DMS 273 treated with DMSO at 0.1 percent for 48 hours (cell line): ENCODE measurements at places on chromosomes 12 and 14.

DNA sequence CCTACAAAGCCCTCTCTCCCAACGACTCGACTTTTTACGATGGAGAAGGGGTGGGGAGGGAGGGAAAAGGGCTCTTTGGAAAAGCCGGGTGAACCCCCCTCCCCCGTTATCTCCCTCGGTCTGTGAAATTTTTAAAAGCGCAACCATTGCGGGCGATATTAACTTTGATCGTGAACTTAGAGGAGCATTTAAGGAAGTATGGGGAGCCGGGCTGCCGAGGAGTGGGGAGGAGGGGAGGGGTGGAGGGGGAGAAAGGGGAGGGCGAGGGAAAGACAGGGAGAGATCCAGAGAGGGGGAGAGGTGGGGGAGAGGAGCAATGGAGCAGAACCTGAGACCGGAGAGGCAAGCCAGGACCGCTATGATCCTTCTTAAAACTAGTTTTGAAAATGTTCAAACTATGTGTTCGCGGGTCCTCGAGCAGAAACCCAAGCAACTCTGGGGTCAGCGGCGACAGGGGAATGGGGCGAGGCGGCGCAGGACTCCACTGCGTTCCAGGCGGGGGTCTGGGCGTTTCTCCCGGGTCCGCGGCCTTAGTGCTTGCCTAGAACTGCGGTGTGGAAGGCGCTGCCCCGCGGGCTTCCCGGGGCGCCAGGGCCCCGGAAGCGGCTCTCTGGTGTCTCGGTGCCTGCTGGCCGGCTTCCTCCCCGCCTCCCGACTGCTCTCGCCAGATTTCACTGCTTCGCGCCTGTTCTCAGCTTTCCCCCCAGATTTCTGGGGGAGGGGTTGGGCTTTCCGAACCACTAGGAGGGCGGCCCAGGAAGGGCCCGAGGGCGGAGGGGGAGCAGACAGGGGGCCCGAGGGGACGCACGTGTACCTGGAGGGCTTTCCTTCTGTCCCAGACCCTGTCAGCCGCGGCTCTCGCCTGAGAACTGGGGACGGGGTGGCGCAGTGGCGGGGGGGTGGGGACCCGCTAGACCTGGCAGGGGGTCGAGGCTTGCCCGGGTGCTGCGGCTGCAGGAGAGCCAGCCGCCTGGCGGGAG is at the start of gene HOTAIR:
HOTAIR (minus strand) TSS at position 871 of the 980 bp plus-strand sequence.
- DNase-seq, result no peak

DNA sequence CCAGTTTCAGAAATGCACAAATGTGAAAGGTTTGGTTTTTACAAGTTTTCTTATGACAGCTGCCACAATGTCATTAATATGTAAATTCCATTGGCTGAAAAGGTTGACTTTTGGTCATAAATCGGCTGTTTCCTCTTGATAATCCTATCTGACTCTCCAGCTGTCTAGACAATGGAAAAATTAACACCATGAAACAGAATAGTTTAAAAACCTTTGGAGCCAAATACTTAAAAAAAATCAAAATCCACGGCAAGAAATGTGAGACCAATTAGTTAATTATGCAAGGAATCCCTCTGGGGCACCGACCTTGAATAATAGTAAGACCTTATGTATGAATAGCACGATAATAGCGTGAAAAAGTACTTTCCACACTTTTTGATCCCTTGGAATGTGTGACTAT is 138.0 kb downstream of the ZNF664 start:
- DNase-seq, result no peak

- DNase-seq, result no peak
Observed at GRCh38 chr12:107735763-107736162, 25.2 kb downstream of the PRDM4 start.

DNA sequence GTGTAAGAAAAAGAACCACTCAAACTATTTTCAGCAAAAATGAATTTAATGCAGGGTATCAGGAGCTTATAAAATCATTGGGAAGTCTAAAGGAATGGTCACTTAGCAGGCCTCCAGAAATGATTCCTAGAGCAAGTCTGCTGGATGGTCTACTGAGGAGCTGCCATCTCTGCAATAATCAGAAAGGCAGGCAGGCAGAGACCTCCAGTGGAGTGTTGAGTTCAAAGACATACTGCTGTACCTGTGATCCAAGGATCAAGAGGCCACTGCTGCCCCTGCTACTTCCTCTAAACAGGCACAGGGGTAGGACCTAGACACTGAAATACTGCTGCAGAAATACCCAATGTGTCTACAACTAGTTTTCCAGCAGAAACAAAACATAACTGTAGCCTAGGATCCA is 14.5 kb upstream of the KICS2 start:
- DNase-seq, result no peak

DNA sequence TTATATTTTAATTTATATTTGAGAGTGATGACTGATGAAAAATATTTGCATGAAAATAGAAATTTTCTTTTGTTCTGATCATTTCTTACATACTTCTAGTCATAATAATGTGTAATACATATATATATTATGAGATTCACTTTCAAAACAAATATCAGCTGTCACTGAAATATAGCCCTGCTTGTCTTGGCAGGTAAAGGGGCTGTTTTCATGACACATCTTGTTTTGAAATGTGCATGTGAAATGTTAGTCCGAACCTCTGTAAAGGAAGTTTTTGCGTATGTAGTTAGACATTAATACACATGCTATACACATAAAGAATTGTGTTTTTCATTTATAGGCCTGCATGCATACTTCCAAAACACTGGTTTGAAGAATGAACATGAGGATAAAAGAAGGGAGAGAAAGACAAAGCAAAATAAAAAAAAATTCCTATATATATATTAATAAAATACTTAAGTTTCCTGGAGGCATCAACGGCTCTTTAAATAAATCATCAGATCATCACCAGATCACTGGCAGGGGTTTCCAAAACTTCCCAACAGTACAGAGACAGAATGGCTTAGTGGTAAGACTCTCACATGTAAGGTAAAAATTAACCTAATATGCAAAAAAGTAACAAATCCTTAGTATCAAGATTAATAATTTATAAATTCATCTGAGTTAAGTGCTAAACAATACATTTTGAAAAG is 60.1 kb downstream of the SEL1L start:
- no peak for DNase-seq

DNA sequence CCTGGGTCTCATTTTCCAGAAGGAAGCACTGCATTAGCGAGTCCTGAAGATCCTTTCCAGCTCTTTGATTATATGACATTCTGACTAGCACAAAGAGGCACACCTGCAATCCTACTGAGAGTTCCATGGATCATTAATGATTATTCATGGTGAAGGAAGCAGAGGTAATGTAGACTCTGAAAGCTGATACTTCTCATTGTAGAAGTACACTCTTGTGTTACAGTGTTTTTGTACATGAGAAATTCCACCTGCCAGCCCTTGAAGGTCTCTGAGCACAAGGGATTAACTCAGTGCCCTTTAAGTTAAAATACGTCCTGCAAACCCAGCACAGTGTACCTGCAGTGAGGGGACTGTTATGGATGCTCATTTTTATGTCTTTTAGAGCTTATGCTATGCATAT is 558.8 kb upstream of the FBXO33 start:
- no peak for DNase-seq

- no peak for DNase-seq
Observed at GRCh38 chr14:88348546-88348945, 25.5 kb upstream of the KCNK10 start.

DNA sequence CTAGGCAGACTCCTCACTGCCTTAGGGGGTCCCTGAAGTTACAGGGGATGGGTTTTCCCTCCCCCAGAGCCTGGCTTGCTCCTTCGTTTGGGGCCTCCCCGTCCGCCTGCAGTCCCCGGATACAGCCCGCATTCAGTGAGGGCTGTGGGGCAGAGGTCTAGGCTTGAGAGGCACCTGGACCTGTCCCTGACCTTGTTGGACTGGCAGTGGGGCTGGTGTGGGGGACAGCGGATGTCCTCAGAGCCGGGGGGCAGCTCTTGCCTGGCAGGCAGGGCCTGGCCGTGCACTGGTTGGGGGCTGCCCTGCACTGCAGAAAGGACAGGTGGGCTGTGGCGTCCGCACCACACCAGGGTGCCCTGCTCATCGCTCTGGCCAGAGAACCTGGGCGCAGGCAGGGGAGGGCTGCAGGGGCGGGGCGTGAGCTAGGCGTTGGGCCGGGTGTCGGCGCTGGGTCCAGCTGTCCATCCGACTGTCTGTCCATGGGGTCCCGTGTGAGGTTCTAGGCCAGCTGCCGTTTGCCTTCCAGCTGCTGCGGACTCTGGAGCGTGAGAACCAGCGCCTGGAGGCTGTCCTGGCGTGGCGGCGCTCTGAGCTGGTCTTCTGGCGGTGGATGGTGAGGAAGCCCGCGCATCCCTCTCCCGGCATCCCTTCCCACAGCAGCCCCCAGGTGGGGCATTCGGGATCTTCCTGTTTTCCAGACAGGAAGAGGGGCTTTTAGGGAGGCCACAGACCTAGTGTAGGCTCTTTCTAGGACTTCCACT is 6.0 kb downstream of the TEDC1 start:
- DNase-seq, result no peak

GRCh38 chr12:92845329-92845728 is 83.8 kb downstream of the EEA1 start:
- DNase-seq, result no peak

GRCh38 chr14:54000341-54000811 is 43.8 kb upstream of the BMP4 start:
- no peak for DNase-seq

DNA sequence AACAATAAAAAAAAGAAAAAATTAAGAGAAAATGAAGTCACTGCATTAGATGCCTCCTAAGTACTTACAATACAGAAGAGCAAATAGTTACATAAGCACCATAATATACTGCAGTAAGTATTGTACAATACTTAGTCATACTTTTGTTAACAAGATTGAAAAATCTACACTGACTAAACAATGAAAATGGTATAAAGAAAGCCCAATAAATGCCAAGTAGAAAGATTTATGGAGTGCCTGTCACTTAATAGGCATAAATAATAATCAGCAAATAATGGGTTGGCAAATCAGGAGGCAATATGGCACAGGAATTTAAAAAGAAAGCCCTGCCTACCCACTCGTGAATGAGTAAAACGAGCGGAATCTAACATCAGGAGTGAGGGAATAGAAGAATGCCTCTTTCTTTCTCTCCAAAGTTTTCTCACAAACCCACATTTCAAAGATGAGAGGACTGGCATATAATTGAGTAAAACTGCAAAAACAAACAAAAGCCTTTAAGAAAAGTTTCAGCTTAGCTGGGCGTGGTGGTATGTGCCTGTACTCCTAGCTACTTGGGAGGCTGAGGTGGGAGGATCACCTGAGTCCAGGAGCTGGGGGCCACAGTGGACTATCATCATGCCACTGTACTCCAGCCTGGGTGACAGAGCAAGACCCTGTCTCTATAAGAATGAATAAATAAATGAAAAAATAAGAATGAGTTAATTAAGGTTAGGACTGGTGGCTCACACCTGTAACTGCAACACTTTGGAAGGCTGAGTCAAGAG is 36.1 kb downstream of the CRY1 start:
- DNase-seq, result no peak

- DNase-seq, result no peak
Observed at GRCh38 chr12:76031081-76031413, 529 bp downstream of the PHLDA1 start.

DNA sequence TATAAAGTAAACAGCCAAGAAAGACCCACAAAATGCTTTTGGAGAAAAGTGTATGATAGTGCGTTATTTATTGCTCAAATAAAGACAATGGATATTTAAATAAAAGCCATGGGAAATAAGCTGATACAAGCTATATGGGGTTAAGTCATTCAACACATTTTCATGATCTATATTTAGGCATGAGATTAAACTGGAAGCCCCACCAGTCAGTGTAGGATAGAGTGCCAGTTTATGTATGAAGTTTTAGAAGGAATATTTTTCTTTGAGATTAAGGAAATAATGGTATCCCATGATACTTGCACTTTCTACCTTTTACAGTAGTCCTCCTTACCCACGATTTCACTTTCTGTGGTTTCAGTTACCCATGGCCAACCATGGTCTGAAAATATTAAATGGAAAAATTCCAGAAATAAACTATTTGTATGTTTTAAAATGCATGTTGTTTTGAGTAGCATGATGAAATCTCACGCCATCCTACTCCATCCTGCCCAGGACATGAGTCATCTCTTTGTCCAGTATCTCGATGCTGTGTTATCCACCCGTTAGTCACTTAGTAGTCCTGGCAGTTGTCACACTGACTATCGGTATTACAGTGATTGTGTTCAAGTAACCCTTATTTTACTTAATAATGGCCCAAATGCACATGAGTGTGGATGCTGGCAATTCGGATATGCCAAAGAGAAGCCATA is 22.3 kb downstream of the SYT1 start:
- DNase-seq, result no peak

- no peak for DNase-seq
Observed at GRCh38 chr14:34562776-34563150, 23.3 kb upstream of the EAPP start.

GRCh38 chr12:58346032-58346632 is 404.8 kb downstream of the ATP23 start:
- peak; percentile 7 for DNase-seq

DNA sequence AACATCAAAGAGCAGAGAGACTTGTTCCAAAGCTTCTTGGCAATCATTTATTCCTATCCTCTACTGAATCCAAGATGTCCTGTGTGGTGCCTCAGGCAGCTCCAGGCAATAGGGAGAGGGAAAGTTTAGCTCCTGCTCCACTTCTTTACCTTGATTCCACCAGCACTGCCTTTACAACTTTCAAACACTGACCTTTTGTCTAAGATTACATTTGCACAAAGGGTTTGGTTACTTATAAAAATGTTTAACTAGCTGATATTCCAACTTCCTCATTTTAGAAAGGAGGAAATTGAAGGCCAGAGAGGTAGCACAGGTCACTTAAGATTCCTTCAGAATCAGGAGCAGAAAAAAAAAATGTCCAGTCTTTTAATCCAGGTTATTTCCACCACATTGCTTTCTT is 192.7 kb downstream of the BTG1 start:
- no peak for DNase-seq
